GM19239 (cell line): ENCODE measurements at places on chromosomes 5 and 9.
A peak's percentile ranks its signal among the peaks of the same experiment; 100 is the strongest.

GRCh38 chr9:114300153-114300845 is 22.6 kb upstream of the ORM1 start:
- no peak for DNase-seq

DNA sequence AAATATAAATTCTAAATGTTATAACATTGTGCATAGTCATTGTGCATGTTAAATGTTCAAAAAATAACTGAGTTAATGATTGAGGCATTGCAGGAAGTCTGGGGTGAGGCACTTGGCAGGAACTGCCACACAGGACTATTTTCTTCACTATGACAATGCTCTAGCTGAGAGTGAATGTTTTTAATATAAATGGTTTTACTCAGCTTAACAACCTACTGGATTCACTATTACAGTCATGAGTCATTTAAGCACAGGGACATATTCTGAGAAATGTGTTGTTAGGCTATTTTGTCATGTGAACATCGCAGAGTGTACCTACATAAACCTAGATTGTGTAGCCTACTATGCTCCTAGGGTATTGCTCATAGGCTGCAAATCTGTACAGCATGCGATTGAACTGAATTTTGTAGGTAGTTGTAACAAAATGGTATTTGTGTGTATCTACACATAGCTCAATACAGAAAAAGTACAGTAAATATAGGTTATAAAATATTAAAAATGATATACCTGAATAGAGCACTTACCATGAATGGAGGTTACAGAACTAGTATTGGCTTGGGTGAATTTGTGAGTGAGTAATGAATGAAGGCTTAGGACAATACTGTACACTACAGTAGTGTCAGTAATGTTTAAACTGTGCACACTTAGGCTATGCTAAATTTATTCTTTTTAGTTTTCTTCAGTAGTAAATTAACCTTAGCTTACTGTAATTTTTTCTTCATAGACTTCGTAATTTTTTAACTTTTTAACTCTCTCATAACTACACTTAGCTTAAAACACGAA is 346.1 kb upstream of the PTGER4 start:
- no peak for DNase-seq

GRCh38 chr5:115843444-115844130 is 1.9 kb downstream of the AP3S1 start:
- DNase-seq, result no peak

DNA sequence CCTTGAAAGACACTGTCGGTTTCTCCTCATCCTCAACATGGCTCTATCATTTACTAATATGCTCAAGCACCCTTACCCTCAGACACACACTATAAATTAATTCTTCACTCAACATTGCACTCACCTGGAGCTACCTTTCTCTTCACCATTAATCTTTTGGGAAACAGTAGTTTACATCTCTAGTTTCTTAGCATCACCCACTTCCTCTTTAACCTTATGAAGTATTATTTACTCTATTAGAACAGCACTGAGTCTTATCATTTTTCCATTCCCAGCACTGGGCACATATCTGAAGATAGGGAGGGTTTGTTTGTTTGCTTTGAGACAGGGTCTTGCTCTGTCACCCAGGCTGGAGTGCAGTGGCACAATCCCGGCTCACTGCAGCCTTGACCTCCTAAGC is 213.5 kb downstream of the SMARCA2 start:
- DNase-seq, result no peak

DNA sequence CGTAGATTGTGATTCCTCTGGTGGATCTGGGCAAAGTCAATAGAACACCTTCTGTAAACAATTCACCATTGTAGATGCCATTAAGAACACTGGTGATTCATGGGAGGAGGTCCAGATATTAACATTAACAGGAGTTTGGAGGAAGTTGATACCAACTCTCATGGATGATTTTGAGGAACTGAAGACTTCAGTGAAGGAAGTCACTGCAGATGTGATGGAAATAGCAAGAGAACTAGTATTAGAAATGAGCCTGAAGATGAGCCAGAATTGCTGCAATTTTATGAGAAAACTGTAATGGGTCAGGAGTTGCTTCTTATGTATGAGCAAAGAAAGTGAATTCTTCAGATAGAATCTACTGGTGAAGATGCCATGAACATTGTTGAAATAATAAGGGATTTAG is 26.9 kb downstream of the TCERG1 start:
- no peak for DNase-seq

GRCh38 chr9:138022121-138022741 is 144.6 kb downstream of the CACNA1B start:
- no peak for DNase-seq

GRCh38 chr5:180830253-180831138 is 27.9 kb upstream of the MGAT1 start:
- peak; percentile 28 for DNase-seq

GRCh38 chr5:76851728-76852369 is 2.0 kb downstream of the S100Z start:
- no peak for DNase-seq

GRCh38 chr9:128893354-128893753 is 11.4 kb downstream of the LRRC8A start:
- DNase-seq, result no peak

- DNase-seq, result no peak
Observed at GRCh38 chr9:79687131-79687447, 115.3 kb downstream of the TLE4 start.

DNA sequence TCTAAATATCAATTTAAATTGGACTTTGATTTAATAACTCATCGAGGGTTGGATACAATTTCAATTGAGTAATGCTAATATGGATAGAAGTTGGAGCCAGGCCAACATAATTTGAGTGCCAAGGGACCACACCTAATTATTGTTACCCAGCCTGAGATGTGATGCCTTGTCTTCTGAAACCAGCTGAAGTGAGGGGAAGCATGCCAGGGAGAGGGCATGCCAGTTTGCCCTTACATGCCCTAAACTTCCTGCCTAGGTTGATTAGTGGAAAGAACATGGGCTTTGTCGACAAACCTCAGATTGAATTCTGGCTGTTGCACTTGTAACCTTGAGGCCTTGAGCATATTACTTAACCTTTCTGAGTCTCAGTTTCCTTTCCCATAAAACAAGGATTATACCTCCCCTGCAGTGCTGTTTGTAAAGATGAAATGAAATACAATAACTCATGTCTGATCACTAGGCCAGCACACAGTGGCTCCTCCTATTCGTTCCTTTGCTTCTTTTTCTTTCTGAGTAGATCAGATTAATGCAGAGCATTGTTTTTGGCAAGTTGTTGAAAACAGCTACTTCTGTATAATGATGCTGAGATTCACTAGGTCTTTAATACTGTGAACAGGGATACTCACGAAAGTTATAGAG is 412.8 kb downstream of the TLE4 start:
- DNase-seq, result no peak

DNA sequence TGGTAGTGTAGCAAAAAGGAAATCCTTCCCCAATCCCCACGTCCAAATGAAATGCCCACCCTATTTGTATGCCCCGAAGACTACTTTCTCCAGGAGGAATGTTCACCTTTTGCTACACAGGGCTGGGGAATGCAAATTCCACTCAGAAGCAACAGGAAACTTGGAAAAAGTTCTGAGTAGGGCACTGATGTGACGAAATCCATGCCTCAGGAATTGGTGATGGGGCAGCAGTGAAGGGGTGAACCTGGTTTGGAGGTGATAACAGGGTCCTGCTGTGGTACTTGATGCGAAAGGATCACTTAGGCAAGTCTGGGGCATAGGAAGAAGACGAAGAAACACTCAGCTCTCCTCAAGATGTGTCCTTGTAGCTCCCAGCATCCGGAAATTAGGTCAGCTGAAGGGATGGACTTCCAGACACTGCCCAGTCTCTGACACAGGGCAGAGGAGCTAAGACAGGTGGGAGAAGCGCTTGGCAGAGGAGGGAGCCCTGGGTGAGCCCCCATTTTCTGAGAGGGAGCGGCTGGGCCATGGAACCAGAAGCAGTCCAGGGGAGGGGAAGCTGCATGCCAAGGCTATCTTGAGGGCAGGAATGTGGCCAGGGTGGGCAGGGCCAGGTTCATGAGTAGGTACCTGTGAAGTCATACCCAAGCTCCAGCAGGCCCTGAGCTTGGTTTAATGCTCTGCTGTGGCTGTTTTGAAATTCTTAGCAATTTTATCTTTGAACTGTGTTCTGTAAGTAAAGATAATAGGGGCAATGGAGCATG is 22.2 kb upstream of the MVB12B start:
- no peak for DNase-seq

- no peak for DNase-seq
Observed at GRCh38 chr5:137847687-137848086, 20.0 kb upstream of the MYOT start.

- DNase-seq, result no peak
Observed at GRCh38 chr5:153367466-153367865, 123.0 kb upstream of the GRIA1 start.

DNA sequence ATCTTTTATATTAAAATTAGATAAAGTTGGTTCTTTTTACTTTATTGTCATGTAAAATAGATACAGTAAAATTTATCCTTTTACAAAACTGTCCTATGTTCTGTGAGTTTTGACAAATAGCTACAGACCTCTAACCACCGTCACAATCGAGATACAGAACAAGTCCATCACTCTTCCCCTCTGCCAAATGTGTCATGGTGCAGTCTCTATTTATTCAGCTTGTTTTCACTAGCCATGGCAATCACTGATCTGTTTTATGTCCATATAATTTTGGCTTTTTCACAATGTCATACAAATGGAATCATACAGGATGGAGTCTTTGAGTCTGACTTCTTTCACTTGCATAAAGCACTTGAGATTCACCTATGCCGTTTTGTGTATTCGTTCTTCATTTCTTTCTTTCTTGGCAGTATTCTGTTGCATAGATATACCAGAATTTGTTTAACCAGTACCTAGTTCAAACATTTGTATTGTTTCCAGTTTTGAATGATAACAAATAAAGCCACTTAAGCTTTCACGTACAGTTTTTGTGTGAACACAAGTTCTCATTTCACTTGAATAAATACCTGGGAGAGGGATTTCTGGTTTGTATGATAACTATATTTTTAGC is 273.2 kb upstream of the MPDZ start:
- no peak for DNase-seq

- no peak for DNase-seq
Observed at GRCh38 chr5:159678657-159679392, 237.5 kb upstream of the ADRA1B start.

GRCh38 chr5:68522863-68523262 is 307.3 kb downstream of the PIK3R1 start:
- no peak for DNase-seq

GRCh38 chr5:61307191-61307590 is 24.9 kb upstream of the ZSWIM6 start:
- no peak for DNase-seq

- no peak for DNase-seq
Observed at GRCh38 chr9:108793573-108793972, 62.2 kb downstream of the ACTL7B start.

DNA sequence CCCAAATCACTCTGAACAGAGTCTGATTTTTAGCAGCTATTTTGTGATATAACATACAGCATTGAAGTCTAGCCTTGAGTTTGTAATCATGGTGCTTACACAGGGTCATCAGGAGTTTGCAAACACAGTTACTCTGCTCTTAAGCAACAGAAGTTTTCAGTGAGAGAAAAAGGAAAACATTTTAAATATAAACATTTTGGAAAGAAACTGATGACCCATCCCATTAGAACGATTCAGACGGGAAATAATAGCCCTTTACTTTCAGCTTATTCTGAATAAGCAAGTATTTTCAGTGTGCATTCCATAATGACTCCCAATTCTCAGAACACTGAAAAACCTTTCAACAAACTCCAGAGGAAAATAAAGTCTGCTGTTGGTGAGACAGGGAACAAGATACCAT is 46.7 kb upstream of the TMC1 start:
- no peak for DNase-seq

- DNase-seq, result no peak
Observed at GRCh38 chr9:94611638-94612068, 18.0 kb upstream of the FBP2 start.
